RPMI7951 (cell line): ENCODE measurements at places on chromosomes 16 and 17. TPM values are rescaled to one million over a fixed set of nuclear protein-coding genes. Genes with fewer than 3 reads are reported as not detected.

DNA sequence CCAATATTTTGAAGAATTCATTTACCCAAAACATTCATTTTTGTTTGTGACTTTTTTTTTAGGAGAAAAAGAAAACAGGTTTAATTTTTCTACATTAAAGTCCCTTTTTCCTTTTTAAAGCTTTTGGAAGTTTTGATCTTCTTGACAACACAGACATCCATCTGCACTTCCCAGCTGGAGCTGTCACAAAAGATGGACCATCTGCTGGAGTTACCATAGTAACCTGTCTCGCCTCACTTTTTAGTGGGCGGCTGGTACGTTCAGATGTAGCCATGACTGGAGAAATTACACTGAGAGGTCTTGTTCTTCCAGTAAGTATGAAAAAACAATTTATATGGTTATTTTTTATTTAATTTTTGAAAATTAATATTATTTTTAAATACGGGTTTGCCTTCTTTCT is 37.2 kb downstream of the SIAH1 start:
- DNase-seq = no peak

- no peak for DNase-seq
Observed at GRCh38 chr17:58757162-58757613, 1.5 kb downstream of the PPM1E start.

GRCh38 chr16:85536411-85537330 is 76.5 kb upstream of the GSE1 start:
- no peak for DNase-seq

DNA sequence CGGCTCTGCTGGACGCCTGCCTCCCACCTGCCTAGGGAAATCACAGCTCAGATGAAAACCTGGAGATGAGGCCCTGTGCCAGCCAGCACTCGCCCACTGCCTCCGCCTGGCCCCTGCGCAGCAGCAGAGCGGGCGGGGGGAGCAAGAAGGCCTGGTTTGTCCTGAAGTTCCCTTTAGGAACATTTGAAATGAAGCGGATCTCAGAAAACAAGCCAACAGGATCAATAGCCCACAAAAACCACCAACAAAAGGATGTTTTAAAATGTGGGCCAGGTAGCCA is 48.0 kb downstream of the RBFOX3 start:
- no peak for DNase-seq

DNA sequence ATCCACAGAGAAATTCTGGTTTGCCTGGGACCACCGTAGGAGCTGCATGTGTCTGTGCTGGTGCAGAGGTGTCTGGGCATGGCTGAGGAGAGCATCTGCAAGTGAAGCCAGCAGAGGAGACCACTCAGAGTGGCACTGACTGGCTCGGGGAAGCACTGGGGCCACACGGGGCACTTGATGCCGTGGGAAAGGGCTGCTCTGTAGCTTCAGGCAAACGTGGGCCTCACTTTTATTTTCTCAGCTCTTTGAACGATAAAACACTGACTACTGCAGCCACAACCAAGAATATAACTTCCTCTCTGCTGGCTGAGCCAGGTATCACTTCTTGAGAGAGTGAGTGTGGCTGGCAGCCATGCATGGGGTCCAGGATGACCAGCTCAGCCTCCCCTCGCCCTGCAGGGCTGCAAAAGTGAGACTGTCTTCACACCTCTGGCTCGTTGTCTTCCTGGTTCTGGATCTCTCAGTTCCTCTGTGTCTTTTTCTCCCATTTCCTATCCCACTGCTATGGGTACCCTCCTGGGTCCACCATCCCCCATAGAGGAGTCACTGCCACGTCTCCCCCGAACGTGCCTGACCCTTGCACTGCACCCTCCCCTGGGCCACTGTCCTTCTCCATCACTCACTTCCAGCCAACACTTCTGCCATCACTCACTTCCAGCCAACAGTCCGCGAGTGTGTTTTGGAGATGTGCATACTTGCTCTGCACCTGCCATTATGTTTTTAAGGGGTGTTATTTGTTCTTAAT is 201.4 kb upstream of the CHMP6 start:
- peak; percentile 60 for DNase-seq

GRCh38 chr16:1344499-1344898 is 7.2 kb downstream of the TSR3 start:
- DNase-seq = no peak

DNA sequence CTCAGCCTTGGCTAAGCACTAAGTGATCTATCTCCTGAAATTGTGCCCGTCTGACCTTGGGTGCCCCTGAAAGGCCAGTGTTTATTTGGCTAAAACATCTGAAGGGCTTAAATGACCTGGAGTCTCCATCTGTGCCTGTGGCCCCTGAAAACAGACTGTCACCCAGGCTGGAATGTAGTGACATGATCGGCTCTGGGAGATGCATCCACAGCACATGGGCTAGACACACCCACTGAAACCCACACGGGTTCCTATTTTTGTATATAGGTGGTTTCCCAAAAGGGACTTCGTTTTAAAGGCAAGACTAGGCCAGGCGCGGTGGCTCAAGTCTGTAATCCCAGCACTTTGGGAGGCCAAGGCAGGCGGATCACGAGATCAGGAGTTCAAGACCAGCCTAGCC is 13.5 kb downstream of the CEP295NL start:
- no peak for DNase-seq

- DNase-seq = no peak
Observed at GRCh38 chr16:13902677-13903076, 17.3 kb upstream of the ERCC4 start.

DNA sequence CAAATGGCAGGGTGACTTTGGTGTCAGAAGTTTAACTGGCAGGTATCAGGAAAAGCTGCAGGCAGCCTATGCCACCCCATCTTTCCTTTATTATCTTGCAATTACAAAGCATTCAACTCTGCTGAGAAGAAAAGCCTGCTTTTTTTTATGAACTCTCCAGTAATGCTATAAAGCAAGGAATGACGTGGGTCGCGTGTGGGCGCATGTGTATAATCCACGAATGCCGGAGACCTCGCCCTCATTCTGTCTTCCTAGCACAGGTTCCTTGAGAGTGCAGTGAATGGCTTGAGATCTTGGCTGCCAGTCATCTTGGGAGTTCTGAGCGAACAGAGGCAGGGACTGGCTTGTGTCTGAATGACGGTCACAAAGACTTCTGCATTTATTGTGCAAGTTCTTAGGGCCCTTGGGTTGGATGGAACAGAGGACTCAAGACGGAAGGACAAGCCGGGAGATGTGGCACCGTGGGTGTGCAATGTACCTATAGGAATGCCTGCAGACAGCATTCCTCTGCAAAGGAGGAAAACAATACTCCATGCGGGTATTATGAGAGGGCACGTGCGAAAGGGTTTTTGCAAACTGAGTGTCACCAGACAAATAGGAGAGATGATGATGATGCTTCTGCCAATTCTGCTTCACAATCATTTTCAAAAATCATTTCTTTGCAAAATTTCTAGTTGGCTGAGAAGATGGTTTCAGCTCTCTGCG is 96.1 kb upstream of the ELAC2 start:
- no peak for DNase-seq

DNA sequence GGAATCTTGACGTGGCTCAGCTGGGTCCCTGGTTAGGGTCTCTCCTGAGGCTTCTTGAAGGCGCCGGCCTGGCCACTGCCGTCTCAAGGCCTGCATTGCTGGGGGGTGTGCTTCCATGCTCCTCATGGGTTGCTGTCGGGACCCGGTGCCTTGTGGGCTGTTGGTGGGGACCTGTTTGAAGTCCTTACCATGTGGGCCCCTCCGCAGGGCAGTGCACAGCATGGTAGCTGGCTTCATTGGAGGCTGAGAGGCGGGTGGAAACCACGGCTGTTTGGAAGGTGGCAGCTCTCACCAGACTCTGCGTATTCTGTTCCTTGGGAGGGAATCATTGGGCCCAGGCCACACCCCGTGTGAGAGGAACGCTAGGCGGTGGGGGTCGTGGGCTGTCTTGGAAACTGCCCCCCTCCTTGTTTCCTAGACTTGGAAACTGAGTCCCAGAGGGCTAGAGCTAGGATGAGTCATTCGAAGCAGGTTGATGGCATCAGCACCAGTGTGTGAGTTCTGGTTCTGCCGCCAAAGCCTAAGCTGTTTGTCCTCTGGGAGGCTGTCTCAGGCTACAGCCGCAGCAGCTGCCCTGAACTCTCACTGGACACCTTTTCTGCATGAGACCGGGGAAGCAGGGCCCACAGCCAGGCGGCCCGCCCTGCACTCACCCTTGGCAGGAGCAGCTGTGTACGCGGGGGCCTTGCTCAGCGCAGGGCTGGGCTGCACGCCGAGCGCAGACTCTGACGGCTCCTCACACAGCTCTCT is 35.2 kb downstream of the ZNF750 start:
- no peak for DNase-seq

Gene CTDNEP1
- total RNA-seq = 37.4 and 38.0 TPM in 2 replicates

Gene NXPH3
- total RNA-seq = not detected in 2 replicates

Gene KCNJ18
- not detected in 2 replicates for total RNA-seq

Gene CARHSP1
- total RNA-seq = 156 and 166 TPM in 2 replicates

Gene VPS9D1
- total RNA-seq = 2.8 and 3.5 TPM in 2 replicates

Gene CLEC19A
- total RNA-seq = not detected in 2 replicates
